ENCODE measurements at places on chromosomes 7 and 10.

DNA sequence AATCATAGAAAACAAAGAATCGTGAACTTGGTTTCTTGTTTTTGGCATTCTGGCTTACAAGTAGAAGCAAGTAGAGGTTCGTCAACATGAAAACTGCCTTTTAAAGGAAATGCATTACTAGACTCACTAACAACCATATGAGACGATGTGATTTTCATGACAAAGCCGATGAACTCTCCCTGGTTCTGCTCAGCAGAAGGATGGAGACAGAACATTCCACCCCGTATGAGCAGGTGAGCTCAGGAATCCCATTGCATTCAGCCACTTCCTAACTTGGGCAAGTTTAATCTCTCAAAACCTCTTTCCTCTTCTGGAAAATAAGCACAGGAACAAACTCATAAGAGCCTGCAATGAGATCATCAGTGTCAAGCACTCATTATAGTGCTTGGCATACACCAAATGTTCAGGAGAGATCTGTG is 57.4 kb upstream of the SVIL start:
- no peak for DNase-seq

GRCh38 chr7:31116615-31117014 is 64.5 kb downstream of the ADCYAP1R1 start:
- DNase-seq: no peak

DNA sequence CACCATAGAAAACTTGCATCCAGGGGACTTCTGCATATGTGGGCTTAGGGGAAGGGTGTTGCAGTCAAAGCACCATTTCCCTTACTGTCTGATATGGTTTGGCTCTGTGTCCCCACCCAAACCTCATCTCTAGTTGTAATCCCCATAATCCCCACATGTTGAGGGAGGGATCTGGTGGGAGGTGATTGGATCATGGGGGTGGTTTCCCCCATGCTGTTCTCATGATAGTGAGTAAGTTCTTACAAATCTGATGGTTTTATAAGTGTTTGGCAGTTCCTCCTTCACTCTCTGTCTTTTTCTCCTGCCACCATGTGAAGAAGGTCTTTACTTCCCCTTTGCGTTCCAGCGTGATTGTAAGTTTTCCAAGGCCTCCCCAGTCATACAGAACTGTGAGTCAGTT is 177.4 kb downstream of the ADK start:
- no peak for DNase-seq

GRCh38 chr10:123518765-123519164 is 147.4 kb upstream of the GPR26 start:
- no peak for DNase-seq

DNA sequence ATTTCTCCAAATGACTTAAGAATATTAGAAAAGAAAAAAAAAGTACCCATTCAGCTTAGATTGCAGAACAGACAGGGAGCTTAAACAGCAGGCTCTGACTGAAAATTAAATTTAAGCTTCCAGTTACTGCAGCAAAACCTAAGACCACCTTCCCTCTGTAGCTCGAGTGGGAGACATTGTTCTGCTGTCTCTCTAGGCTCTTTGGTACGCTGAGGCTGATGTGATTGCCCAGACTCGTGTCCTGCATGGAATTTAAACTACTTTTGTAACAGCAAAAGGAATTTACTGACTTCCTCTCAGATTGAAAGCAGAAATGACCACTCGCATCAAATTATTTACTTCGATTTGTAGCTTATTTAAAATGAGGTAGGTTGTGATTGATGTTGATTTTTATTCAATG is 124.6 kb downstream of the LRRTM3 start:
- DNase-seq: no peak

DNA sequence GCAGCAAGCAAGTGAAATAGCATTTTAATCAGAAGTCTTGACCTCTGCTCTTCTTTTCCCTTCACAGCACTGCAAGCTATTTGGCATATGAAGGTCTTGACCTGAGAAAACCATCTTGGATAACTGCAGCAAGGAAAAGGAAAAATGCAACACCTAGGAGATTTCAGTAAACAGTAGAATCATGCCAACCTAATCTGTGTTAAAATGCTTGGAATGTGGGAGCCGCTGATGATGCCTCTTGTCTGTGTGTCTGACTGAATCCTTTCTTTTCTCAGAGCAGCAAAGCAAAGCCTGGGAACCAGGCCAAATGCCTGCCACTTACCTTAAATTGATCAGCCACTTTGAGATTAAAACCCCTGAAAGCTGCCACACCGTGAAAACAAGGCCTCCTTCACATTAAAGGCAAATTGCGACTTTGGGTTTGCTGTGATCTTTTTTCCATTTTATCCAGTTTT is 80.4 kb upstream of the CDK6 start:
- DNase-seq: no peak

DNA sequence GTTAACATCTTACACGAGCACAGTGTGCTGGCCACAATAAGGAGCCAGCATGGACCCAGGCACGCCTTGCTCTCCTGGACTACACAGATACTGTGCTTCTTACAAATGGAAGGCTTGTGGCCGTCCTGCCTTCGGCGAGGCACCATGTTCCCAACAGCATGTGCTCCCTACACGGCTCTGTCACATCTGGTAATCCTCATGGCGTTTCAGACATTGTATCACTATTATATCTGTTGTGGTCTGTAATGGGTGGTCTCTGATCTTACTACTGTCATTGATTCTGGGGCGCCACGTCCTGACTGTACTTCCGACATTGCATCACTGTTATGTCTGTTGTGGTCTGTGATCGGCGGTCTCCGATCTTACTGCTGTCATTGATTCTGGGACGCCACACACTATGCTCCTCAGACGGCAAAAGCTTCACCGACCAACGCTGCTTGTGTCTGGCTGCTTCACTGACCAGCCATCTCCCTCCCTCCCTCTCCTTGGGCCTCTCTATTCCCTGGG is 195.4 kb downstream of the MAD1L1 start:
- no peak for DNase-seq

- DNase-seq: no peak
Observed at GRCh38 chr7:114879554-114879953, 42.3 kb upstream of the MDFIC start.

GRCh38 chr10:71063401-71063800 is 149.0 kb upstream of the UNC5B start:
- DNase-seq: no peak

GRCh38 chr7:471866-472639 is 47.6 kb downstream of the PDGFA start:
- DNase-seq: no peak

DNA sequence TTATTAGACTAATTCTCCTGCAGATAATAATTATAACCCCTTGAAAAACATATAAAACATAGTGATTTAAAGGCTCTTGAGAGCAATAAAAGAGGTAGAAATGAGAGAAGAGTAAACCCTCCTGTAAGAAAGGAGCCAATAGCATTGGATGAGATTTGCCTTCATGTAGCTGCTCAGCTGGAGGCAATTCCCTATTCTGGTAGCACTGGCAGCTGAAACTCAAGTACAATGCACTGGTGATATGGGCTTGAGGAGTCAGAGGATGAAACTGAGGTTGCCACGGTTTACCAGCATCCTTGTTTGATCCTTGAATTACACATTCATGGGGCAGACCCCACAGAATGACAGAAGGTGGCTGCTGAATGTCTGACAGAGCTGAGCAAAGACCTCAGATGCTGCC is 76.4 kb downstream of the CTTNBP2 start:
- no peak for DNase-seq

DNA sequence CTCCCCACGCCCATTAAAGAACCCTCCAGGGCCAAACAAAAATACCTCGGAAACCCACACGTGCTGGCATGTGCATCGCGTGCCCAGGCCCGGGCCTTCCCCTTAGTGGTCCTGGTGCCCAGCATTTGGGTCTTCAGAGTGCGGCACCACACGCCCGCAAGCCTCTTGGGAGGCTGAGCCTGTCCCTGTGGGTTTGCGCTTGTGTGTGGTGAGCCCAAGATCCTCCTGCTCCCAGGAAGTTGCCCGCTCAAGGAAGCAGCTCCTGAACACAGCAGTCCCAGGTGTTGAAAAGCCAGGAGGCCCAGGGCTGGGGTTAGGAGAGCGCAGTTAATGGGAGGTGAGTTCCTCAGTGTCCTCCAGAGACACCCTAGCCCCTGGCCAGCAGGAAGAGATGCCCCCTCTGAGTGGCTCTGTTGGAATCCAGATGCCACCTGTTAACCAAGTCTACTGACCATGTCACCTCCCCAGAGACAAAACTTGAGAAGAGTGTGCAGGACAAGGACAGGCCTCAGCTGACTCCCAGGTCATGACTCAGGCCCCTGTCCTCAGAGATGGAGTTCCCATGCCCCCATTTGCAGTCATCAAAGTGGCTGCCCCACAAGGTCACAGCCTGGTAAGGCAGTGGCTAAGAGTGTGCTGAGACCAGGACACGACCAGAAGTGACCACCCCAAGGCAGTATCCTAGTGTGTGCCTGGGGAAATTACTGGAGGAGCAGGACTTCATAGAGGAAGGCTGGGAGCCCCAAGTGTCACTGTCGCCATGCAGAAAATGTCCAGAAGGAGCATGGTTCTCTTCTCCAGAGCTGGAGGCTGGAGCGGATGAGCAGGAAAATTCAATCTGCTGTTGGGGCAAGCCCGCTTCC is 5.2 kb downstream of the FZD9 start:
- DNase-seq: no peak

DNA sequence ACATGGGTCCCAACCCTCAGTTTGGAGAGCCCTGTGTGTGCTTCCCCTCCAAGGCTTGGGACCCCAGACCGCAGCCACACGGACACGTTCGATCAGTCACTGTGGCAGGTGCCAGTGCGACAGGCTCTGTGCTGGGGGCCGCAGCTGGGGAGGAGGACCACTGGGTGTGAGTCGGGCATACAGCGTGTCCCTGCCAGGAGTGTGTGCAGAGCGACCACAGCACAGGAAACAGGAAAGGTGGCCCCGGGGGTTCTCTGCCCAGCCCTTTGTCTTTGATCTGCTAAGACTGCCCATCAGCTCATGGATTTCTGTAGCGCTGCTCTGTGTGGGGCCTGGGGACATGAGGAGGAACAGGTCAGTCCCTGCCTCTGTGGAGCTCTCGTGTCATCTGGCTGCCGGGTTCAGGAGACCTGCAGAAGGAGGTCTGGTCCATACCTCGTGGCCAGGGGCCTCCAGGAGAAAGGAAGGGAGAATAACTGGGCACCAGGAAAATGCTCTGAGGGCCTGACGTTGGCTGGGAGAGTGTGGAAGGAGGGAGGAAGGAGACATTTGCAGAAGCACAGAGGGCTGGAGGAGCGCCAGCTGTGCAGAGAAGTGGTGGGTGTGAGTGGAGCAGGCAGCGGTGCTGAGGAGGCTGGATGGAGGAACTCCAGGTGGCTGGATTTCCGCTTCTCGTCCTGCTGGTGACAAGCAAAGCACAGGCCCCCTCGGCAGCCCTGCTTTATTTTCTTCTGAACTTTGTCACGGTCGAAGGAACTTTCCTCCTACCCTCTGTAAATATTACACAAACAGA is 4.1 kb downstream of the NUDT1 start:
- no peak for DNase-seq
